ENCODE measurements at places on chromosomes 7 and 10.

DNA sequence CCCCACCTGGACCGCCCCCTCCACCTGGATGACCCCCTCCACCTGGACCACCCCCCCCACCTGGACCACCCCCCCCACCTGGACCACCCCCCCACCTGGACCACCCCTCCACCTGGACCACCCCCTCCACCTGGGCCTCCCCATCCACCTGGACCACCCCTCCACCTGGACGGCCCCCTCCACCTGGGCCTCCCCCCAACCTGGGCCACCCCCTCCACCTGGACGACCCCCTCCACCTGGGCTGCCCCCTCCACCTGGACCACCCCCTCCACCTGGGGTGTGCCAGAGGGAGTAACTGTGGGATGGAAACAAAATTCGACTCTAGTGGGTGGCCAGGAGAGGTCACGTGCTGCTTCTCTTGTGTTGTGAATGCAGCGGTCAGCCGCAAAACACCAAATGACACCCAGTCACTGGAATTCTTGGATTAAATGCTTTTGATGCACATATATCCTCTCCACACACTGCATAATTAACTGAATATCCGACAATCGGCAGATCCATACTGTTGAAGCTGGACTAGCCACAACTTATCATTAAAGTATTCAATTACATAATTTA is 316.7 kb downstream of the PTPRN2 start:
- no peak for DNase-seq

- DNase-seq = no peak
These were observed 70.3 kb downstream of the MYL10 start for GRCh38 chr7:101558742-101559325.

DNA sequence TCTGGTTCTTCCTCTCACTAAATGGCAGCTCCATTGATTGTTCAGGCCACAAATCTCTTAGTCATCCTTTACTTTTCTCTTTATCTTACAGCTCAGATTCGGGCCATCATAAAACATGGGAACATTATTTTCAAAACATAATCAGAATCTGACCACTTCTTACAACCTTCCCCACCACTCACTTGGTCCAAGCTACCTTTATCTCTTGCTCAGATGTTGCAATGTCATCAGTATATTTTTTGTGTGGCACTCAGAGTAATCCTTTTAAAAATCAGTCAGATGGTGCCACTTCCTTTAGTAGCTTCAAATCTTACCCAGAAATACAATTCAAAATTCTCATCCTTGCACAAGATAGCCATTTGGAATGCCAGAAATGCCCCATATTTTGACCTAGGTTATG is 34.5 kb upstream of the FAM3C start:
- no peak for DNase-seq

- no peak for DNase-seq
These were observed 164.9 kb downstream of the PARD3 start for GRCh38 chr10:34650156-34650555.

DNA sequence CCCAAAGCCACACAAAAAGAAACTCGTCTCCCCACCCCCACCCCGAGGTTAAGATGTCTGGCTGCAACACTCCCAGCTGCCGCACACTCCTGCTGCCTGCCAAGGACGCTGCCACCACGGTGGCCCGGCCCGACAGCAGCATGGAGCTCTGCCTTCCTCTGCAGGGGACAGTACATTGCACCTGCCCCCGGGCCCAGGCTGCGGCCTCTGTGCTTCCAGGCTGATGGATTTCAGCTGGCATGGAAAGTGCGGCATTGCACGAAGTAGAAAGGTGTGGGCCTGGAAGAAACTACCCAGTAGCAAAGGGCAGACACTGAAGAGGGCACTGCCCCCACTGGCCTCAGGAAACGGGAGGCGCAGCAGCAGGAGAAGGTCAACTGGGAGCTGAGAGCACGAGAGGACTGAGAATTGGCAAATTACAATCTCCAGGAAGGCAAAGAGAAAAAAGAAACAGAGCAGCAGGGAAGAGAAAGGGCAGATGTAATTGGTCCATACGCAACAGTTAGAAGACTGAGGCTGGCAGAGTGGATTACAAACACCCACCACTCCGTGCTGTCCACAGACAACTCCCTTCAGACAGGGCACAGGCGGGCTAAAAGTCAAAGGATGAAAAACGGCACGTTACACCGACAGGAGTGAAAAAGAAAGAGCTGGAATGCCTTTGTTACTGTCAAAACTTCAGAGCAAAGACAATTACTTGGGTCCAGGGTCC is 117.1 kb upstream of the DIP2C start:
- DNase-seq = no peak

GRCh38 chr10:1328981-1329614 is 272.9 kb downstream of the WDR37 start:
- DNase-seq = no peak

GRCh38 chr7:130699686-130700085 is 13.3 kb upstream of the TSGA13 start:
- no peak for DNase-seq

- DNase-seq = peak; percentile 54
These were observed 91.2 kb upstream of the PLPP4 start for GRCh38 chr10:120365872-120366271.

GRCh38 chr10:25508112-25508815 is 333.5 kb downstream of the GPR158 start:
- no peak for DNase-seq

- DNase-seq = no peak
These were observed 19.2 kb downstream of the HIF1AN start for GRCh38 chr10:100554902-100555301.

DNA sequence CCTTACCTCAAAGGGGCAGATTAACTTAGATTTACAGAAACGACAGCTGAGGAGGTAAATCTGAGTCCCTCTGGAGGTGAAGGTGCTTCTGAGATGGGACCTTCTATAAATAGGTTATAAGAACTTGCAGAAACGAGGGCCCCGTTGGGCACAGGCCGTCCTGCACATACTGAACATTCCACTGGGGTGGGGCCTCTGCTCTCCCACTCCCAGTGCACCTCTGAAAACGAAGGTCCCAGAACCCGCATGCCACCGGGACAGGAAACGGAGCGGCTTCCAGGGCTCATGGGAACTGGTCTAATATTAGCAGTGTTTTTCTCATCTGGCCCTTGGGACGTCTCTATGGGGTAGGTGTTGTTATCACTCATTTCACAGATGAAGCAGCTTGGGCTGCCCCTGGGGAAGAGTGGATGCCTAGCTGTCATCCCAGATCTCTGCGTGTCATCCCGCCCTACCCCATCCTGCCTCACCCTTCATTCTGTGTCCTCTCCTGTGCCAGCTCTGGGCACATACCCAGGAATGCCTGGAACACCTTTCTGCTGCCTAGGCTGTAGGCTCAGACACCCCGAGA is 19.6 kb downstream of the C10orf62 start:
- DNase-seq = no peak

GRCh38 chr10:70850097-70850496 is 34.3 kb downstream of the SGPL1 start:
- DNase-seq = no peak

DNA sequence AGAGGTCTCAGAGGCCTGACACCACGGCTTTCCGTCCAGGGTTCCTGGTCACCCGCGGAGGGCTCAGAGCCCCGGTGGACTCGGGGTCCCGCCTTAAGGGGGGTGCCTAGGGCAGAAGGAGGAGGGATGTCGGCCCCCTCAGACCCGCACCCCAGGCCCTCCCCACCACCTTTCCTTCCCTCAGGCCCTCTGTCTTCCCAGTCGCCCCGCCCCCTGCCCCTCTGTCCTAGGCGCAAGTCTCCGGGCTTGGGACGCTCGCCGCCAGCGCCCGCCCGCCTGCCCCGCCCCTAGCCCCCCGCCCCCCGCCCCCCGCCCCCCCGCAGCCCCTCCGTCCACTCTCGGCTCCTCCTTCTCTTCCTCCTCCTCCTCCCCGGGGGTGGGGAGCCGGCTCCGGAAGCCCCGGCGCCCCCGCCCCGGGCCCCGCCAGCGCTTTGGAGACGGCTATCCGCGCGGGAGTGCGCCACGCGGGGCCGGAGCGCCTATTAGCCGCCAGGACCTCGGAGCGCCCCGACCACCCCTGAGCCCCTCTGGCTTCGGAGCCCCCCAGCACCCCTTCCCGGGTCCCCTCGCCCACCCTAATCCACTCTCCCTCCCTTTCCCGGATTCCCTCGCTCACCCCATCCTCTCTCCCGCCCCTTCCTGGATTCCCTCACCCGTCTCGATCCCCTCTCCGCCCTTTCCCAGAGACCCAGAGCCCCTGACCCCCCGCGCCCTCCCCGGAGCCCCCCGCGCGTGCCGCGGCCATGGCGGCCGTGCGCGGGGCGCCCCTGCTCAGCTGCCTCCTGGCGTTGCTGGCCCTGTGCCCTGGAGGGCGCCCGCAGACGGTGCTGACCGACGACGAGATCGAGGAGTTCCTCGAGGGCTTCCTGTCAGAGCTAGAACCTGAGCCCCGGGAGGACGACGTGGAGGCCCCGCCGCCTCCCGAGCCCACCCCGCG is at the start of gene AEBP1:
Gene AEBP1, plus strand, starts transcription at position 423 of the 937 bp plus-strand sequence. Its CDS starts 321 bp downstream, at position 744.
- peak; percentile 65 for DNase-seq

- DNase-seq = no peak
These were observed 46.5 kb downstream of the COL17A1 start for GRCh38 chr10:104038958-104039752.

- DNase-seq = no peak
These were observed 21.4 kb downstream of the BCCIP start for GRCh38 chr10:125844751-125845221.

DNA sequence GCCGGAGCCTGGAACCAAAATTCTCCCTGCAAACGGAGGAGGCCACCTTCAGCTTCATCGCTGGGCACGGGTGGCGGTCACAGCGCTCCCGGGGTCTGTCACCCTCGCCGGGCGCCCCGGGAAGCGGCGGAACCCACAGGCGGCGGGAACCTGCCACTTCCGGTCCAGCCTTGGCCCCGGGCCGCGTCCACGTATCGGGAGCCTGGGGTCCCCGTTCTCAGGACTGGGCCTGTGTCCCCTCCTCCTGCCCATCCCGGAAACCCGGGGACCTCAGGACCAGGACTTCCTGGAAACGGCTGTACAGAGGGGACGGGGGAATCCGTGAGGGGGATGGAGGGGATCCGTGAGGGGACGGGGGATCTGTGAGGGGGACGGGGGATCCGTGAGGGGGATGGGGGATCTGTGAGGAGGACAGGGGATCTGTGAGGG is 25.4 kb downstream of the PDGFA start:
- DNase-seq = no peak

DNA sequence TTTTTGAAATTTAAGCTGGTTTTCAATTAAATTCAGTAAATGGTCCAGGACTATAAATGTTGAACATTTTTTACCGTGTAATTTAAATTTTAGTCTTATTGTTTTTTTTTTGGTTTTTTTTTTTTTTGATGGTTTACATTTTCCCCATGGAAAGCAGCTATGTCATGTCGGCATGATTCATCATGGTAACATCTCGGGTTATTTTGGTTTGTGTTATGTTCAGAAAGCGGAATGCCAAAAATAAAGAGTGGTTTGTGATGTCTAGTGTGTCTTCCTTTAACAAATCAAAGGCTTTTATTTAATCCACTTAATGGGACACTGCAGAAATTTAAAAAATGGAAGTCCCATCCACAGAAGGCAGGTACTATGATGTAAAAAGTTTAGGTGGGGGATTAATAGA is 58.5 kb downstream of the TRUB1 start:
- peak; percentile 46 for DNase-seq

DNA sequence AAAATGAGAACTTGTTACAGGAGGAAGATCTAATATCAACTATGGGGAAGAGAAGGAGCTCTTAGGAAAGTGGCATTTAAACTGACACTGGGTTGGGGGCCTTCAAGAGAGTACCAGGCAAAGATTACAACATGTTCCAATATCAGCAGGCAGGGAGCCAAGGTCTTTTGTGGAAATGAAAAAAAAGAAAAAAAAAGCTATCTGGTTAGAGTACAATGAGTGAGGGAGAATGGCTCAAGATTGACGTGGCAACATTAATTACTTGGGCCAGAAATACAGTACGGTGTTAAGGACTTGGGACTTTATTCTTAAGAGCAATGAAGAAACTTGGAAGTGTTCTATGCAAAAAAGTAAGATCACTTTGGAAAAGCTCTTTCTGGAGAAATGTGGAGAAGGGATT is 132.3 kb upstream of the CDK1 start:
- DNase-seq = no peak

DNA sequence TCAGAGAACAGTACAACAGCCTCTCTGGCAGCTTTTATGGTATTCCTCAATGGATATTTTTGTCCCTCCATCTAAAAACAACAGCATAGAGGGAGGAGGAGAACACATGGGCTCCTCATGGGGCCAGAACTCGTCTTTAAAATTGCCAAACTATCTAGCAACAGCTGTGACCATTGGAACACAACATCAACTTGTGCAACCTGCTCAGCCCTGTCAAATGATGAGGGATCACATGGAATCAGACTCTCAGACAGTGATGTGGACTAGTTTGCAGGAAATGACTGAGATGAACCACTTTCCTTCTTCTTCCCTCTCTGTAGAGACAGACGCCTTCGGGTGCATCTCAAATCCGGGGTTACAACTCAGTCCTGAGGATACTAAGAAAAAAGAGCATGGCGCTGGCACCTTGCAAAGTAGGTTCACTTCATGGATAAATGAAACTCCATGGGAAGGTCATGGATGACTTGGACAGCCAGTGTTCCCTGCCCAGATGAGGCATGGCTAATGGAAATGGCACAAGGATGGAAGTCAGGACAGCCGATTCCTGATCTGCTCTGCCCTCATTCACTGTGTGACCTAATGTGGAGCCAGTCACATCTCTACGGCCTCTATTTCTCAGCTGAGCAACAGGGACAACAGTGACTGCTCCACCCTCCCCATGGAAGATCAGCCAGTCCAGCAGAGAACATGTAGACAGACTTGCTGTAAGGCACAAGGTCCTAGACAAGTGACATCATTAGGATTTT is 24.6 kb upstream of the DGKI start:
- peak; percentile 27 for DNase-seq

DNA sequence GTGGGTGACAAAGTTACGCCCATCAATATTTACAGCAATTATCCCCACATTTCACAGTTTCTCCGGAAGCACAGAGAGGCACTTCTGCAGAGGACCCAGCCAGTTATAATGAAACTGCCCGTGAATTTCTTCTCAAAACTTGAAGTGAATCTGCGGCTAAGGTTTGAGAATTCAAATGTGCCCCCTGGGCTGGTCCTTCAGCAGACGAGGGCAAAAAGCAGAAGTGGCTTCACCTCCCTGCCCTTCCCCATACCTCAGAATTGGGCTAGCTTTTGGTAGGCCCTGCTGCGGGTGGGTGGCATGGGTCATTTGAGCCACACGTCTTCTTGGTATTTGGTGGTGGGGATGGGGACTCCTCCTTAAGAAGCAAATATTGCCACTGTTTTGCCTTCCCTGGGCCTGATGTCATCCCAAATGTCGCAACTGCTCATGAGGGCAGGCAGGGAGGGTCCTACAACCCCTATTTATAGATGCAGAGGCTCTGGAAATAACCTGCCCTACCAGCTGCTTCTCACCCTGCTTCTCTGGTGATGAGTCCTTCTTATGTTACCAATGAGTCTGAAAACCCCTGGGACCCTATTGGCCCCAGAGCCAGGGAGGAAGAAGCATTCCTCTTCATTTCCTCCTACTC is 16.6 kb upstream of the WDFY4 start:
- DNase-seq = no peak

GRCh38 chr7:39054731-39055130 is 77.0 kb downstream of the POU6F2 start:
- no peak for DNase-seq

Measured in GM23248 (cell line).